ENCODE measurements at places on chromosomes 16 and 17. TPM values are rescaled to one million over a fixed set of nuclear protein-coding genes. Genes with fewer than 3 reads are reported as not detected.

- no peak for DNase-seq
- H3K27me3 ChIP-seq = no peaks in the 10 kb centered on the region
- H3K27ac ChIP-seq = no peak overlapping the region
- no peaks in the 10 kb centered on the region for H3K36me3 ChIP-seq
- H3K4me1 ChIP-seq = no peaks in the 10 kb centered on the region
These were observed 51.9 kb upstream of the CACNG3 start for GRCh38 chr16:24204150-24204665.

DNA sequence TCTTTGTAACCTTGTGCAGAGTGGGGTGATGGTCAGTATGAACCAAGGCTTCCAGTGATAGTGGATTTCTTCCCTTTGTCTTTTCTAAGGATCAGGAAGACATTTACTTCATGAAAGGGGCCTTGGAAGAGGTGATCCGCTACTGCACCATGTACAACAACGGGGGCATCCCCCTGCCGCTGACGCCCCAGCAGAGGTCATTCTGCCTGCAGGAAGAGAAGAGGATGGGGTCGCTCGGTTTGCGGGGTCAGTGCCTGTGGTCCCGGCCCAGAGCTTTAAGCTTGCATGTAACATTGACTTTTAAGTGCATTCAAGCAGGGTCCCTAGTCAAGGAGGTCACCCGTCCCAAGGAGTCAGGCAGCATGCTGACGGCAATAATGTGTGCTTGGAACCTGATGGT, 56.0 kb downstream of the MEAK7 start:
- no peak overlapping the region for H3K27ac ChIP-seq
- no peak for DNase-seq
- H3K4me1 ChIP-seq = no peaks in the 10 kb centered on the region
- H3K4me3 ChIP-seq = no peak overlapping the region

DNA sequence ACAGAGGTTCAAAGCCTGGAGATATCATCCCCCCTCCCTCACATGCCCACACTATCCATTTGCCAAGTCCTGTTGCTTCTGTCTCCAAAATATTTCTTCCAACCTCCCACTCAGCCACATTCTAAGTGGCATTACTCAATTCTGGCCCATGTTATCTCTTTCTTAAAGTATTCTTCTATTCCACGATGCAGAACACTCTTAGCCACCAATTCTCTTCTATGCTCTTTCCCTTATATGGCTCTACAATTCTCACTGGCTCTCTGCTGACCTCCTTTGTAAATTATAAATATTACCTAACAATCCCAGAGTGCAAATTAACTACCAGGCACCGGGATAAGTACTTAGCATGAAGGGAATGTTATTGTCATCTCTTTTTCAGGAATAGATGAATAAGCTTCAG, 82.4 kb downstream of the KCNJ2 start:
- H3K4me1 ChIP-seq = no peaks in the 10 kb centered on the region
- no peaks in the 10 kb centered on the region for H3K27me3 ChIP-seq
- H3K4me3 ChIP-seq = no peak overlapping the region
- no peaks in the 10 kb centered on the region for H3K36me3 ChIP-seq

DNA sequence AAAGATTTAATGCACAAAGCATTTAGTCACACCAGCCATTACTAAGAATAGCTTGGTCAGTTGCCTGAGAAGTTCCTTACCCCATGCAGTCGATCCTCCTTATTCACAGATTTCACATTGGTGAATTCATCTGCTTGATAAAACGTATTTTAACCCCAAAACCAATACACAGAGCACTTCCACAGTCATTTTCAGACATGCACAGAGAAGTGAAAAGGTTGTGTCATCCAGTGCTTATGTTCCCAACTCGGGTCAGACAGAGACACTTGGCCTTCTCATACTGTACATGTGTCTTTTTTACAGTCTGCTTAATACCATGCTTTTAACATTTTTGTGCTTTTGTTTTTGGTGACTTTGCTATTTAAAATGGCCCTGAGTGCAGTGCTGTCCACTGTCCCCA, 219.7 kb downstream of the SPECC1 start:
- no peak overlapping the region for H3K4me3 ChIP-seq
- no peak for DNase-seq
- H3K27me3 ChIP-seq = no peaks in the 10 kb centered on the region
- H3K4me1 ChIP-seq = no peaks in the 10 kb centered on the region
- H3K36me3 ChIP-seq = no peaks in the 10 kb centered on the region

DNA sequence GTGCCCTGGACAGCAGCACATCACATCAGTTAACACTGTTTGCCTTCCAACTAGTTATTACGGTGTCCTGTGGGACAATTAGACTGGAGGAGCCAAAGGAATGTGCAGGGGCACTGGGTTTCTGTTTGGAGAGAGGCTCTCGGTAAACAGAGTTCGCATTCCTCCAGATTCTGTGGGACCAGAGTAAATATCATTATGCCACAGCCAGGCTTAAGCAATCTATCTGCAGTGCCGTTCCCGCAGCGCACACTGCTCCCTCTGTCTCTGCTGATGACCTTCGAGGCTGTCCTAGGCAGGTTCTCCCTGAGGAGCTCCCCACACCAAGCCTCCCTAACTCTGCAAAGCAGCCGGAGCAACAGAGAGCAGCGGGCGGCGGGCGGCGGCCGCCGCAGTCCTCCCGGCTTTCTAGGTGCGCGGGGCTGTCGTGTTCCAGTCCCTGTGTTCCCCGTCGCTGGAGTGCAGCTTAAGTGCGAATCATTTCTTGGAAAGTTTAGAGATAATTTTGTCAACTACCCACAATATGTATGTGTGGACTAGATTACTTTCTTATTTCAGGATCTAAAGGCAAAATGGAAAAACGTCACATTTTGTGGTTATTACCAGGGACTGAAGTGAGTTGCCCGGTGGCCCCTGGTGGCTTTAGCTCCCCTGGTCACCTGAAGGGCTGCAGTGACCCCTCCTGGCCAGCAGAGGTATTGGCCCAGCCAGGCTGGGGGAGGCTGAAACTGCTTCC, 43.3 kb downstream of the PGS1 start:
- peaks cover 41% of the 10 kb centered on the region for H3K36me3 ChIP-seq
- H3K4me1 ChIP-seq = peaks cover 8% of the 10 kb centered on the region
- H3K4me3 ChIP-seq = no peak overlapping the region
- DNase-seq = no peak
- H3K27me3 ChIP-seq = no peaks in the 10 kb centered on the region
- no peak overlapping the region for H3K27ac ChIP-seq

DNA sequence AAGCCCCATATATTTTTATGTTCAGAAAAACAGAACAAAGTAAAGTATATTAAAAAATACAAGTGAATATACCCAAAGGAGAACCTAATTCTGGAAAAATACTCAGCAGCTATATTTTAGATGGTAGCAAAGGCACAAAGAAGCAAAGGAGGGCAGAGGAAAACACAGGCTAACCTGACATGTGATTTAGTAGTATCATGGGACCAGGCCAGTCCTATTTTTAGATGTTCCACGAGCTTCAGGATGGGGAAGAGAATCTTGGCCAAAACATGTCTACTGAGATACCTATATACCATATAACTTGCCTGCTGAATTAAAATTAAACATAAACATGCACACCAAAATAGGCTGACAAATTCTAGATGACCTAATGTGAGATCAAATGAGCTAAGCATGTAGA, 32.9 kb downstream of the SMYD4 start:
- no peaks in the 10 kb centered on the region for H3K36me3 ChIP-seq
- H3K27ac ChIP-seq = peak overlapping the region; percentile 64
- H3K4me1 ChIP-seq = no peaks in the 10 kb centered on the region
- H3K4me3 ChIP-seq = no peak overlapping the region

DNA sequence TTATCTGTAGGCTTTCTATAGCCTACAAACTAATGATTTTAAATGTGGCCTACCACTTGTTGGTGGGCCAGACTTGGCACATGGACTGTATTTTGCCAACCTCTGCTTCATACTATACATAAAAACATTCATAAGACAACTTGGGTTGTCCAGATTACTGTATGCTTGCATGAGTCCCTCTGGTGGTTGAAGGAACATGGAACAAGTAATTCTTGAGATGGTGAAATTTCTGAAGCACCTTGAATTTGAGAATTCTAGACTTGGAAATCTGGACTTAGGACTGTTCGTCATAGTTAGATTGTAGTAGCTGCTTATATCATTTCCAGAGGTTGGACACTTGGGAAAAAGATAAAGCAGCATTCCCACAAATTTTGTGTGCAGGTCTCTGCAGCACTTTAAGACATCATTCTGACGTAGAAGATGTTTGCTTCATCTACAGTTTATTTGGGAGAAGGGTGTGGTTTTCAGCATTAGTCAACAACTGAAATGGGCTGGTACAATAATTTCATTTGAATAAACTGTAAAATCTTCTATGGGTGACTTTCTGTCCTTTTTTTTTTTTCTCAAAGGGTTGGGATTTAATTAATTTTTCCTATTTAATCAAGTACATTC, 31.2 kb downstream of the NFATC3 start:
- H3K36me3 ChIP-seq = no peaks in the 10 kb centered on the region
- no peak for DNase-seq
- H3K27me3 ChIP-seq = no peaks in the 10 kb centered on the region

DNA sequence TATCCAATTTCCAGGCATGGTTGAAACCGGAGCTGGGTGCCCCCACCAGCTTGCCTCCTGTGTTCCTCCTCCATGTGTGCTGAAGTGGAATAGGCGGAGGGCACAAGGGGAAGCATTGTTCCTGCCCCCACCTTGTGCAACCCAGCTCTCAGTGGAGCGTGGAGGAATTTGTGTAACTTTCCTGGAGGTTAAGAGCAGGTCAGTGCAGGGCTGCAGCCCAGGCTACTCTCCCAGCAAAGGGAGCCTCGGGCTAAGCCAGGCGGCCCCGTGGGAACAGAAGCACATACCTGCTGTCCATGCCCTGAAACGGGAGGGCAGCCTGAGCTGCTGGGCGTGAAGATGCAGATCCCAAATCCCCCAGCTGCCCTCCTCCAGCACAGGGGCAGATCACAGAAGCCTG, 158.8 kb upstream of the LHX1 start:
- no peak for DNase-seq
- H3K4me3 ChIP-seq = no peak overlapping the region
- no peak overlapping the region for H3K27ac ChIP-seq
- H3K36me3 ChIP-seq = no peaks in the 10 kb centered on the region
- H3K27me3 ChIP-seq = no peaks in the 10 kb centered on the region
- no peaks in the 10 kb centered on the region for H3K4me1 ChIP-seq

Gene HP
- 4.7 TPM for total RNA-seq

Gene ARL5C
- not detected for total RNA-seq

Gene ICAM2
- 55.7 TPM for total RNA-seq

Gene CDYL2
- 2.9 TPM for total RNA-seq

Gene KRTAP4-5
- not detected for total RNA-seq

Gene HSPB9
- 1.2 TPM for total RNA-seq

Gene OR1F1
- not detected for total RNA-seq

Measured in vagina (tissue), 2 donors.